ENCODE measurements at places on chromosomes 7 and 10.
A peak's percentile ranks its signal among the peaks of the same experiment; 100 is the strongest.

GRCh38 chr7:32458025-32458424, 32.2 kb downstream of the LSM5 start:
- DNase-seq: no peak

DNA sequence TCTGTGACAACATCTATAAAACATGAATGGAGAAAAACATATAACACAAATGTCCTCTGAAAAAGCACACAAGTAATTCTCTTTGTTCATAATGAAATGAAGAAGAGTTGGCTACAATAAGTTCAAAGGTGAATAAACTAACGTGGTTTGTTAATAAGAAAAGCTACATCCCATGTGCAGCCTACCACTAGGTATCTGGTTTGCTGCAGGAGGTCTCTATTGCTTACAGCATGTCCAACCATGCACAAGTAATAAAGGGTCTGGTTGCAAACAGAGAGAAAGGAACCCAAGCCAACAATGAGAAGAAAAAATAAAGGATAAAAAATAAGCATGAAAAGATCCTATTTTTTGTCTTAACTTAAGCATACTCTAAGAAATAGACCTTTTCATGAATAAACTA, 139.2 kb downstream of the CHCHD3 start:
- DNase-seq: no peak

GRCh38 chr10:91635401-91636400, 2.8 kb upstream of the PPP1R3C start:
- DNase-seq: peak; percentile 69

- DNase-seq: peak; percentile 4
Observed at GRCh38 chr7:100257017-100257416, 37.3 kb downstream of the PVRIG start.

- DNase-seq: no peak
Observed at GRCh38 chr7:54774785-54775740, 16.1 kb upstream of the SEC61G start.

DNA sequence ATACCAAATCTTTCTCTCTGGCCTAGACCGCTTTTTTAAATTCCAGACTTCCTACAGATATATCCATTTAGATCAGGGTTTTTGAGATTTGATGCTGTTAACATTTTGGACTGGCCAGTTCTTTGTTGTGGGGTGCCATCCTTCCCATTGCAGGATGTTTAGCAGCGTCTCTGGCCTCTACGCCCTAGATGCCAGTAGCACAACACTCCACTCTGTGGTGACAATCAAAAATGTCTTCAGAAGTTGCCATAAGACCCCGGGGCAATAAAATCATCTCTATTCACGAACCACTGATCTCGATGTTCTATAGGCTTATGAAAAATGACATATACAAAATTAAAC, 46.3 kb downstream of the HDAC9 start:
- no peak for DNase-seq

- DNase-seq: no peak
Observed at GRCh38 chr7:43164757-43165156, 52.3 kb downstream of the HECW1 start.
